ENCODE measurements at places on chromosomes 7 and 10.

DNA sequence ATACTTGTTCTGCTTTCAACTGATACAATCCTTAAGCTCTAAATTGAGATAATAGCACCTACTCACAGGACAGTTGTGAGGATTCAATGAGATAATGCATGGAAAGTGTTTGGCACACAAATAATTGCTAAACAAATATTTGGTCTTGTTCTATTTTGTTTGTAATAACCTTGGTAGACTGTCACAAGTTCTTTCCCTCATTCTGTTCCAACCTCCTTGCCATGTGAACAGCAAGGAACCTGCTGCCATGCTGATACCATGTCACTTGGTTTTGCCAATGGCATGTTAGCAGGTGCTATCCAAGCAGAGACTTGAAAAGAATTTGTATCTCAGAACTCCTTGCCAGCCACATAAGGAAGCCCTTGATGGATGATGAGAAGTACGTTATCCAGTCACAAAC is 24.8 kb upstream of the TECTB start:
- DNase-seq: no peak

DNA sequence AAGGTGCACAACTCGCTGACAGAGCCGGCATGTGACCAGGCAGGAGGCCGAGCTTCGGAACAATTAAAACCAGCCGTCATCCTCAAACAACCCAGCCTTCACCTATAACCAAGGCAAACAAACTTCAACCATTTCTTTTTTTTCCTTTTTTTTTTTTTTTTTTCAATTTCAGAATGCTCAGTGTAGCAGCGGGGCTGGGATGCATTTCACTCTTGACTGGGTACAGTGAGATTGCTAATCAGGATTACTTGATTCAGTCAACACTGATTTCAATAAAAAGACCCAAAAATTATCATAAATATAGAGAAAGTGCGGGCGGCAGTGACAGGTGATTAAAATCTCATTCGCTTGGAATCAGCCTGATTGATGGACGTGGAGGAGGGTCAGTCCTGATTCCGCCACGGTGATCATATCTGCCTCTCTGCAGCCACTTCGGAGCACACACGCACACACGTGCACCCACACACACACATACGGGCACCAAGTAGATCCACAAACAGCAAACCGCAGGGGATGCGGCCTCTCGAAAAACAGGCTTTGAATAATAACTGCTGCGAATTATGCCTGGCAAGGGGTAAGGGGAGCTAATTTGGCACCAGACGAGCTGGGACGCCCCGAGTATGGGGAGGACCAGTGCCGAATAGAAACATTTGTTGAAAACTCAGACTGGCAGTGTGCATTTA is 31.2 kb downstream of the EBF3 start:
- peak; percentile 44 for DNase-seq

- no peak for DNase-seq
These were observed 98.7 kb upstream of the DNAJB6 start for GRCh38 chr7:157238087-157238486.

DNA sequence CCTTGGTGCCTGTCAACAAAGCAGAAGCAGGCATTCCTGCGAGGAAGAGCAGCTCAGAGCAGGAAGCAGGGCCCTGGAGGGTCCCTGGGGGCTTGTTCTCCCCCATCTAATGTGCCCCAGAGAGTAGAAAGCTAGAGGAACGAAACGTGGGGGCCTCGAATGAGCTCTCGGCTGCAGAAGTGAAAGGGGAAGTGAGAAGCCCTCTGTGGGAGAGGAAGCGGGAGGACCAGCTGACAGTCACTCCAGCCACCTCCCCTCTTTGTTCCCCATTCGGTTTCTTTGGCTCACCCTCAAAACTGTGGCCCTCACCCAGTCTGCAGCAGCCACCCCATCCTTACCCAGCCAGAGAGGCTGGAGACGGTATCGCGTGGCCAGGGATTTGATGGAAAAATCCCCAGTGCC is 25.0 kb downstream of the C10orf105 start:
- DNase-seq: peak; percentile 71

- DNase-seq: no peak
These were observed 212.5 kb downstream of the GLI3 start for GRCh38 chr7:42024537-42024936.

DNA sequence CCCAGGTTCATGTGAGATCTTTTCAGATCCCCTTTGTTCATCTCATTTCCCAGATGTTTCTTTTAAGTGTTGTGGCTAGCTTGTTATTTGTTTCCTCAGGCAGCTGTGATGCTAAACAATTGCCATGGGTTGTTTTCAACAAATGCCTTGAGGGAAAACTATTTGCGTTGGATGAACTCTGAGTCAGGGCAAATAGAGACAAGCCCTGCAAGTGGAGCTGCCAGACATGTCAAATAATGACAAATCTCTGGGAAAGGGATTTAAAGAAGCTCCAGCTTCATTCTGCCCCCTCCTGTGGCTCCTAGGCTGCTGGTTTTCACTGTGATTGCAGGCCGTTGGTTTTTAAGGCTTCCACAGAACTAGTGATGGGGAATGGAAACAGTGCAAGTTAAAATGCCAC is 272.4 kb upstream of the SP8 start:
- DNase-seq: no peak

- DNase-seq: no peak
These were observed 596.8 kb downstream of the PTPRN2 start for GRCh38 chr7:157990881-157991250.

DNA sequence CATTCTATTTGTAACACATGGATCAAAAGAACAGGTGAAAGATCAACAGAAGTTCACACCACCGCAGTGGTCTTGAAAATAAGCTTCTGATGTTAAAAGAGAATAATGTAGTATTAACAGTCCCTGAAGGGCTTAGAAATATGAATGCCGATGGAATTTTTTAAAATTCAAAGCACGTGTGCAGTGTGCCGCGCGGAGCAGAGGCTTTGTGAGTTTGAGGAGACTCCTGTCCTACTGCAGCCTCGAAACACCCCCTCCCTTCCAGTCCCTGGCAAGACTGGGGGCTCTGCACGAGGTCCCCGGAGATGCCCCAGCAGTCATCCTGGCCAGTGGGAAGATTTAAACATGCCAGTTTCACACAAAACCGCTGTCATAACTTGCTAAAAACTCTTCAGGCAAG is 196.6 kb downstream of the DIP2C start:
- no peak for DNase-seq

DNA sequence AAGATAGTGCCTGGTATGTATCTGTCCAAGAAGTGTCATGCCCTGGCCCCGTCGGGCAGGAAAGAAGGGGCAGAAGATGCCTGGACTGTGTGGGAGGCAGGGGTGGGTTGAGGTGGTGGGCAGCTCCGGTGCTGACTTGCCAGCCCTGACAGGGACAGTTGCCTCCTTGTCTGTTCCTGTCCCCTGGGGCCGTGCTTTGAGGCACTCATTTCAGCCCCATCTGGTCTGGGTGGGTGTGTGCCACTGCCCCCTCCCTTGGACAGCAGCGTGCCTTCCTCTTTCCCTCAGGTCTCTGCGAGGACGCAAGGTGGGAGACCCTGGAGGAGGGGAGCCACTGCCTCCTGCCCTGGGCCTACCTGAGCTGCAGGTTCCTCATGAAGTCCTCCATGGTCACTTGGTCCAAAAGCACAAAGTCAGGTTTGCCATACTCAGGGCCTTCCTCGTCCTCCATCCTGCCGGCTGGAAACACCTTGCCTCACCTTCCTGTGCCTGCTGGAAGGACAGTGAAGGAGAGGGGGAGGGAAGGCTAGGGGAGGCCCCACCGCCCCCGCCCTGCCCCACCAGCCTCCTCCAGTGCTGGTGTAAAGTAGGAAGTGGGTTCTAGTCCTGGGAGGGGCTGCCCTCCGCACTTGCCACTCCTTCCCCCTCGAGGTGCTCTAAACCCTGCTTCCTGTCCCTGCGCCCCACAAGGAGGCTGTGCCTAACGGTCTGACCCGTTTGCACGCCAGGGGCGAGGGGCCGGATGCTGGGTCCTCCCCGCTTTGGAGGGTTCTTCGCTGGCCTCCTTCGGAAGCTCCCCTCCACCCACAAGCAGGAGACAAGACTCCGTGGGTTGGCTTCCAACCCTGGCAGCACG is at the start of gene MYO1G:
MYO1G (minus strand) TSS at position 505 of the 856 bp plus-strand sequence; CDS start at position 451, 54 bp downstream.
- peak; percentile 94 for DNase-seq

- no peak for DNase-seq
These were observed 79.1 kb upstream of the NME8 start for GRCh38 chr7:37769291-37769690.

GRCh38 chr10:131978851-131979250 is 2.9 kb downstream of the BNIP3 start:
- no peak for DNase-seq

DNA sequence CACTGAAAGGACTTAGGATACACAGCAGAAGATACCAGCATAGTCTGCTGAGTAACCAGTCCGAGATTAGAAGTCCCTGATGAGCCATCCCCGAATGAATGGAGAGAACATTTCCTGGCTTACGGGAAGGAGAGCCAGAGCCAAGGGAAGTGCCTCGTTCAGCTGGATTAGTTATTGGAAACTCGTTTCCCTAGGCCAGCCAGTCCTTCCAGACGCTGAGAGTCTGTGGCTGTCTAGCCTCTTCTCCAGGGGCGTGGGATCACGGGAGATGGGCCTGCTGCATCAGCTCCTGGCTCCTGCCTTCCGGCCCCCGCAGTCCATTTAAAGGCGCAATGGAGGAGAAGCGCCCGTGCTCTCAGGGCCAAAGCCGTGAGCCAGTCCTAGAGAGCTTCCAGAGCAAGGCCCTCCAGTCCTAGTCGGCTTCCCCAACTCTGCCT is 712.8 kb downstream of the PARD3 start:
- DNase-seq: no peak

GRCh38 chr7:96059075-96059474 is 262.8 kb downstream of the SLC25A13 start:
- no peak for DNase-seq

GRCh38 chr10:79905322-79906314 is 43.3 kb downstream of the SFTPD start:
- peak; percentile 66 for DNase-seq

DNA sequence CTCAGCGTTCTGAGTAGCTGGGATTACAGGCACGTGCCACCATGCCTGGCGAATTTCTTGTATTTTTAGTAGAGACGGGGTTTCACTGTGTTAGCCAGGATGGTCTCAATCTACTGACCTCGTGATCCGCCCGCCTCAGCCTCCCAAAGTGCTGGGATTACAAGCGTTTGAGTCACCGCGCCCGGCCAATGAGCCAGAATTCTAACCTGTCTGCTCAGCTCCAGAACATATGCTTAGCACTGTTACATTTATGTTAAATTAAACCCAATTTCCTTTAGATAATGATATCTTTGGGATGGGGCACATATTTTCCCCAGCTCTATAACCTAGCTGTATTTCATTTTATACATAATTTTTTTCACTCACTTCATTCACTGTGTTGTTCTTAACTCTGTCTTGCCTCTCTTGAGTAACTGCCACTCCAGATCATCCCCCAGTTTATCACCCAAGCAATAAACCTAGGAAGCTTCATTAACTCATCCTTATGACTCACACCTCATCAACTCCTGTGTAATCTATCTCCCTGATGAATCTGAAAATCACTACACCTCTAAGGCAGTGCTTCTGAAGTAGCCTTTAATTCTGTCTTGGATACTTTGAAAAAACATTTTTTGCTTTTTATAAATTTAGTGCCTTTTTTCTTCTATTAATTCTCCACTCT is 559.7 kb upstream of the ZWINT start:
- no peak for DNase-seq

GRCh38 chr10:9172276-9172675 is 1117.8 kb downstream of the GATA3 start:
- DNase-seq: no peak

GRCh38 chr7:26856176-26856985 is 8.0 kb downstream of the SKAP2 start:
- no peak for DNase-seq

- peak; percentile 93 for DNase-seq
These were observed 41.5 kb upstream of the ZNF32 start for GRCh38 chr10:43689955-43690771.

GRCh38 chr10:45339894-45340293 is 24.5 kb upstream of the OR13A1 start:
- no peak for DNase-seq

DNA sequence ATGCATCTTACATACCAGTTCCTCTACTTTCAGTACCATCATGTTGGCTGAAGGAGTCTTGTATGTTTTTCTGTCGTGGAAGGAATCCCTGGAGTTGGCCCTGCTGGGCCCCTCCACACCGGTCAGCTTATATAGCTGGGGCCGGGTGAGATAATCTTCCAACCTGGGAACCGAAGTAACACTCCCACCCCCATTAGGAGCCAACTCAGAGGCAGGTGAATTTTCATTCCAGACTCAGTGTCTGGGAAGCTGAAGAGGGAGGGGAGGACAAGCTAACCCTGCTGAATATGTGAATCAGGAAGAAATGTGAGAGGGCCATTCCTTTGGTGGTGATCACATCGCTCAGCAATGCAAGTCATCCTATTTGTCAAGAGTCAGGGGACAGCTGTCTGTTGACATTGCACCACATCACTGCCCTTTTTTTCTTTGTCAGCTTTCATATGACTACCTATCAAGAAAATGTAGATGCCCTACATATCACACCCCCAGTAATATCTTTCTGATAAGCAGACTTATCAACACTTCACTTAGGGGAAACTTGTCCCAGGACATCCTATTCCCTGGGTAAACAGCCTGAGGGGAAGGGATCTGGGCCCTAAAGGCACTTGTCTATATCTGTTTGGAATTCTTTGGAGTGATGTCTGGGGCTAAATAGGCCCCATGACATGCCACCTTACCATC is at the start of gene ANKRD1:
ANKRD1 (minus strand) TSS at position 102 of the 681 bp plus-strand sequence; CDS start at position 42, 60 bp downstream.
- DNase-seq: no peak

GRCh38 chr7:43779045-43779812 is 20.7 kb downstream of the BLVRA start:
- DNase-seq: no peak

DNA sequence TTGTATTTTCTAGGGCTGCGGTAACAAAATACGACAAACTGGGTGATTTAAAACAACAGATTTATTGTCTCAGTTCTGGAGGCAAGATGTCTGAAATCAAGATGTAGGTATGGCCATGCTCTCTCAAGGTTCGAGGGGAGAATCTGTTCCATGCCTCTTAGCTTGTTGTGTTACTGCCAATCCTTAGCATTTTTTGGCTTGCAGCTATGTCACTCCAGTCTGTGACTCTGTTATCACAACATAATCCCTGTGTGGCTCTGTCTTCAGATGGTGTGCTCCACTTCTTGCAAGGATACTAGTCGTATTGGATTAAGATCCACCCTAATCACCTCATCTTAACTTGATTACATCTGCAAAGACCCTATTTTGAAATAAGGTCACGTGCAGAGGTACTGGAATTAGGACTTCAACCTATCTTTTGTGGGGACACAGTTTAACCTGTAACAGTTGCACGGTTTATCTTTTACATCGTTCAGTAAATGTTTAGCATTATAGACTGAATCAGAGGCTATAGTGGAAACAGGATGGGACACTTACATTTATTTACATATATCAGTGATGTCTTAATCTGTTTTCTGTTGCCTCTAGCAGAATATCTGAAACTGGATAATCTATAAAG is 3.1 kb downstream of the C1GALT1 start:
- no peak for DNase-seq

- DNase-seq: peak; percentile 79
These were observed at the start of gene TMEM273 for GRCh38 chr10:49187950-49188761. Gene TMEM273 (minus strand): TSS chr10:49188391. CDS start chr10:49188336, 55 bp downstream.

- DNase-seq: peak; percentile 68
These were observed 712 bp downstream of the ITPRIP start for GRCh38 chr10:104337521-104337984.

GRCh38 chr10:114379631-114380041 is 24.7 kb downstream of the AFAP1L2 start:
- no peak for DNase-seq

Data from activated effector memory CD4-positive, alpha-beta T cell treated with anti-CD3 and anti-CD28 coated beads, Interleukin-2, amount 50 U/mL, for 16 hours (primary cell).